Activated naive CD4-positive, alpha-beta T cell treated with anti-CD3 and anti-CD28 coated beads, Interleukin-2, amount 50 U/mL, for 72 hours (primary cell): ENCODE measurements at places on chromosomes 7 and 10.

- no peak for DNase-seq
These were observed 3.1 kb downstream of the WDR91 start for GRCh38 chr7:135208102-135208793.

- peak; percentile 45 for DNase-seq
These were observed 30.2 kb upstream of the ANKRD2 start for GRCh38 chr10:97542169-97543024.

DNA sequence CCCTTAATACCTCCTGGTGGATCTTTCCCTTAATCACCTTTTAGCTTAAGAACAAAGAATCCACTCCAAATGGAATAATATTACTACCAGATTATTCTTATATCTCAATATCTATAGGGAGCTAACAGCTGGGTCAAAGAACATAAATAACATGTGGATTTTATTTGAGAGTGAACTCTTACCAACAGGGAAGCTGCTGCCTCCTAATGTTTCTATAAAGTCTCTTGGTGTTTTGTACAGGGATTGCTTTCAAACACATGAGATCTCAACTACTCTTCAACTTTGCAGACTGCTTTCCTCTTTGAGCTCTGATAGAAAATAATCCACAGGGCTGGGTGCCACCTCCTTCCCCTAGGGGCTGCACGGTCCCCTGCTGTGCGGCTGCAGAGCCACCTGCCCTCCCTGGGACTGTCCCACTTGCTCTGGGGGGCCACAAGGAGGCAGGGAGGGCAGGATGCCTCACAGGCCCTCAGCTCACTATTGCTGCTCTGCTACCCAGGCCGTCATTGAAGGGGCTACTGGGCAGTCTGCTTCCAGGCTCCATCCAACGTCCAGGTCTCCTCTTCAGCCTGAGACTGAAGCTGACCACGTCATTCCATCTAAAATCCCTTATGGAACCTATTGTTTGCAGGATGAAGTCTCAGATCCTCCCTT is 191.2 kb downstream of the CXCL12 start:
- DNase-seq: no peak

GRCh38 chr7:156192921-156193320 is 380.7 kb upstream of the SHH start:
- DNase-seq: no peak

- no peak for DNase-seq
These were observed 598.6 kb downstream of the SH2D4B start for GRCh38 chr10:81136261-81136660.

- DNase-seq: peak; percentile 39
These were observed 3.2 kb downstream of the MAFK start for GRCh38 chr7:1533547-1534329.

- no peak for DNase-seq
These were observed 41.8 kb upstream of the C10orf71 start for GRCh38 chr10:49257154-49257553.

GRCh38 chr10:123427165-123427786 is 238.9 kb upstream of the GPR26 start:
- no peak for DNase-seq

GRCh38 chr7:95646350-95646749 is 50.0 kb upstream of the PDK4 start:
- no peak for DNase-seq

- no peak for DNase-seq
These were observed 744 bp upstream of the BICC1 start for GRCh38 chr10:58511765-58512490.

DNA sequence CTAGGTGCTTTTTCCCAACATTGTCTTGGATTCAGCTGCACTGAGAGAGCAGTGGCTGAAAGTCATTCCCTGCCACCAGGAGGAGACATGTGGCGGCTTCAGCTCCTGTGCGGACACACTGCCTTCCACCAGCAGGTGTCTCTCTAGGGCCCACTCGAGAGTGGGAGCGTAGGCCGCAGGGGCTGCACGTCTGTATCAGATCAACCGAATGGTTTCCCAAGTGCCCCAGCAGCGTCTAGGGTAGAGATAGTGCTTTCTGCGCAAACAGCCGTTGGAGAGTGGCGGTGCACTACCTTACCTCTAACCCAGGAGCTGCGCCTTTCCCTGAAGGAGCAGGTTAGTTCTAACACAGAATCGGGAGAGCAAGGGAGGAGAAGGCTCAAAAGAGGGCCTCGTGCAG is 31.7 kb downstream of the PAPOLB start:
- peak; percentile 66 for DNase-seq

DNA sequence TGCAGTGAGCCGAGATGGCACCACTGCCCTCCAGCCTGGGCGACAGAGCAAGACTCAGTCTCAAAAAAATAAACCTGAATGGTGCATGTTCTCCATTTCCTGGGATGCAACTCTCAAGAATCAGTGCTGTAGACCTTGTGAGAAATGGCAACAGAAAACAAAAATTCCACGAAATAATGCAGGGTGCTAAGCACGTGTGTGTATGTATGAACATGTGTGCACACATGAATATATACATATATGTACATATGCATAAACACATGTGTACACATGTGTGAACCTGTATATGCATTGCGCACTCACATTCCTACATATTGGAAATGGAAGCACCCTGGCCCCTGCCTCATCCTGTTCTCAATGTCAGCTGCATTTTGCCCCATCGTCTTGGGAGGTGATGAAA is 548.5 kb downstream of the TCERG1L start:
- no peak for DNase-seq

DNA sequence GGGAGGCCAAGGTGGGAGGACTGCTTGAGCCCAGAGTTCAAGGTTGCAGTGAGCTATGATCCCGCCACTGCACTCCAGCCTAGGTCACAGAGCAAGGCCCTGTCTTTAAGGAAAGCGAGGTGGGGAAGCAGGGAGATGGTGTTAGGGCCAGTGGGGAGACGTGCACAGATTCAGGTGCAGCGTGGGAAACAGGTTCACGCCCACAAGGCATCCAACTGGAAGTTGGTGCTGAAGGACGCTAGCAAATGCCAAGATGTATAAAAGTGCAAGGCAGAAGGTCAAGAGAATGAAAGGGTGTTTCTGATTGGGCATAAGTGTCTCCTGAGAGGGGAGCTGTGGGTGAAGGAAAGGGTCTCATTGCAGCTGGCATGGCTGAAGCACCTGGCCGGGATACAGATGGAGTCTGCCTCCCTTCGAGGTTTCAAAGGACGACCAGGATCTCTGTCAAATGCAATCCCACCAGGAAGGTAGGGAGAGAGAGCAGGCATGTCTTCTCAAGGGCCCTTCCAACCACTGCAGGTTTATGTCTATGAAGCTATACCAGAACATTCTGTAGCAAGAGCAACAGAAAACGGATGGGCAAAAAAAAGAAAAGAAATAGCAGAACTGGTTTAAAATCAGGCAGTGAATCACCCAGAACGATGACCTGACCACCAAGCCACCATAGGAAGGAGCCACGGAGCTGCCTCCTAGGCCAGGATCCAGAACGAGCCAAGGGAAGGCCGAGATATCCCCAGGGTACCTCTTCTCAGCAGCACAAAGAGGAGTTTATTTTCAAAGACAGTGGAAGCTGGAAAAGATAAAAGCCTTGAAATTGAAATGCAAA is 43.2 kb downstream of the GSDME start:
- no peak for DNase-seq

- DNase-seq: no peak
These were observed 1097.9 kb downstream of the REEP3 start for GRCh38 chr10:64619102-64619501.

DNA sequence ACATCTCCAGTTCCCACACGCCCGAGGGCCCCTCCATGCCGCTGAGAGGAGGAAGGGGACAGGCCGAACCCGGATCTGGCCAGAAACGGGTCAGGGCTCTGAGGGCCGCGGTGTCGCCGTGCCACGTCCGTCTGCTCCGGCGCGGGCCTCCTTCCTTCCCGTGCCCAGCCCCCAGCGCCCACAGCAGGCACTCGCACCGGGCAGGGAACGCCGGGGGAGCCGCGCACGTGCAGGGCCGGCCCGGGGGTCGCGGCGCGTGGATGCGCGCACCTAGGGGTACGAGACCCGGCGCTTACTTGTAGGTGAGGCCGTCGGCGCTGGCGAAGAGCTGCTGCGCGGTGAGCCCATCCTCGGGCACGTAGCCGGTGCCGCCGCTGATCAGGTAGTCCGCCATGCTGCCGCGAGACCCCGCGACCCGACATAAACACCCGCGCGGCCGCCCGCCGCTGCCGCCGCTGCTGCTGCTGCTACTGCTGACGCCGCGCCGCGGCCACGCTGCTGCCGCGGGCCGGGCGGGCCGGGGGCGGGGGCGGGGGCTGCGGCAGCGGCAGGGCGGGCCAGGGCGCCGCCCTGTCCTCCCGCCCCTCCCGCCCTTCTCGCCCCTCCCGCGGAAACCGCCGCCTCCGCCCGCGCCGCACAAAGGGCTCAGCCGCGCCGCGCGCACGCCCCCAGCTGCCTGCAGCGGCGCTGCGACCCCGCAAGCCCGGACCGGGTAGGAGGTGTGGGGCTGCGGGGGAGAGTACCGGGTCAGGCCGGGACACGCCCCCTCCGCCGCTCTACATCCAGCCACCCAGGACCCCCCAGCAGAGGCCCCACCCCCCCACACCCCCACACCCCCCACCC is 4.1 kb downstream of the IMPDH1 start:
- DNase-seq: no peak

- no peak for DNase-seq
These were observed 36.6 kb upstream of the LEP start for GRCh38 chr7:128204455-128204854.

- DNase-seq: no peak
These were observed 149.5 kb upstream of the NPY start for GRCh38 chr7:24134535-24134934.

- DNase-seq: no peak
These were observed 33.4 kb downstream of the ZC3HAV1 start for GRCh38 chr7:139075871-139076686.

DNA sequence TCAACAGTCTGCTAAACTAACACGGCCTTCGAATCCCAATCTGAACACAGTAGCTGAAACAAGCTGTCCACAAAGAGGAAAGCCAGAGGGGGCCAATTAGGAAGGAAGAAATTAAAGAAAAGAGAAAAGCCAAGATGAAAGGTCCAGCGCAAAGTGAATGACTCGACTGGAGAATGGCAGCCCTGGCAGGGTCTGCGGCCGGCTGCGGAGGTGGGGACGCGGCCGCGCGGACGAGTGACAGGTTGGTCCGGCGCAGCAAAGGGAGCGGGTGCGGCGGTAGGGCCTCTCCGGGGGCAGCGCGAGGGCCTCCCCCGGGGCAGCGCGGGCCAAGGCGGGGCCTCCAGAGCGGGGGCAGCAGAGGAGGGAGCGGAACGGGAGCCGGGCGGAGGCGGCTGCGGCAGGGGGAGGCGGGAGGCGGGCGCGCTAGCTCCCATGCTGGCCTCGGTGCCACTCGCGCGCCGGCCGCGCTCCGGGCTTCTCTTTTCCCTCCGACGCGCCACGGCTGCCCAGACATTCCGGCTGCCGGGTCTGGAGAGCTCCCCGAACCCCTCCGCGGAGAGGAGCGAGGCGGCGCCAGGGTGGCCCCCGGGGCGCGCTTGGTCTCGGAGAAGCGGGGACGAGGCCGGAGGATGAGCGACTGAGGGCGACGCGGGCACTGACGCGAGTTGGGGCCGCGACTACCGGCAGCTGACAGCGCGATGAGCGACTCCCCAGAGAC is at the start of gene VWC2:
Gene VWC2 (plus strand): TSS at position 421 of the 718 bp plus-strand sequence. CDS start 1,798 bp downstream, outside the sequence.
- no peak for DNase-seq

- no peak for DNase-seq
These were observed 19.1 kb upstream of the KLF6 start for GRCh38 chr10:3803927-3804741.

- DNase-seq: no peak
These were observed 94.3 kb downstream of the DLG5 start for GRCh38 chr10:77832238-77832637.

DNA sequence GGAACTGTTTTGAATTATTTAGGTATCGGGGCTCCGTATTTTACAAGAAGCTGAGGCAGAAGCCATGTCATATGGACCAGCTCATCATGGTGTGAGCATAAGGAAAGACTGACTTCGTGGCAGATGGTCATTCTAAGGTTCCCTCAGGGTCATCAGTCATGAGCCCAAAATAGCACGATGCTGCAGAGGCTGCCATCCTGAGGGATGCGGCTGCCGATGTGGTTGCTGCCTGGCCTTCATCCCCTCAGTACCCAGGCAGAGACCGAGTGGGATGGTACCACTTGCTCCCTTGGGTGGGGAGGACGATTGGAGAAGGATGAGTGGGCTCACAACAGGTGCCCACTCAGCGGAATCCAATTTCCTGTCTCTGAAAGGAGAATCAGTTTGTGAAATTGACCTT is 490.3 kb downstream of the SDK1 start:
- DNase-seq: no peak

- peak; percentile 18 for DNase-seq
These were observed 124.1 kb downstream of the SMURF1 start for GRCh38 chr7:99019523-99020412.

- no peak for DNase-seq
These were observed 187.8 kb downstream of the PHF14 start for GRCh38 chr7:11161499-11161898.

GRCh38 chr10:102642736-102643335 is 1.4 kb upstream of the TRIM8 start:
- DNase-seq: peak; percentile 22

- DNase-seq: no peak
These were observed 31.2 kb upstream of the INPP5F start for GRCh38 chr10:119694608-119695007.

DNA sequence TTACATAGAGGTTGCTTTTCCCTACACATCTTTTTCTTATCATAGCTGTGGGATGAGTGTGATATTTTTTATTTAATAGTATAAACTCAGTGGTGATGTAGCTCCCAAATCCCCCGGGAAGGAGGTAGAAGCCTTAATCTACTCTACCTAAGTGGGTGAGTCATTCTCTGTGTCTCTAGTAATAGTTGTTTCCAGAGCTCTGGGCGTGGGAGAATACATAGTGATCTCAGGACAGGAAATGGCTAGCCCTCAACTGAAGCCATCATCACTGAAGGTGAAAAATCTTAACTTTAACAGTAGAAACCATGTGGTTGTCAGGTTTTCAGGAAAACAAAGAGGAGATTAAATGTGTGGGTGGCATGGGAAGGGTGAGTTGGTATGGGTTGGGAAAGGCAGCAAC is 278.4 kb downstream of the ANKRD30A start:
- DNase-seq: no peak

GRCh38 chr10:3090914-3091787 is 23.8 kb downstream of the PFKP start:
- DNase-seq: no peak
